ENCODE measurements at places on chromosomes 7 and 10.

- DNase-seq: no peak
These were observed 72.3 kb downstream of the PRR15 start for GRCh38 chr7:29636009-29636351.

DNA sequence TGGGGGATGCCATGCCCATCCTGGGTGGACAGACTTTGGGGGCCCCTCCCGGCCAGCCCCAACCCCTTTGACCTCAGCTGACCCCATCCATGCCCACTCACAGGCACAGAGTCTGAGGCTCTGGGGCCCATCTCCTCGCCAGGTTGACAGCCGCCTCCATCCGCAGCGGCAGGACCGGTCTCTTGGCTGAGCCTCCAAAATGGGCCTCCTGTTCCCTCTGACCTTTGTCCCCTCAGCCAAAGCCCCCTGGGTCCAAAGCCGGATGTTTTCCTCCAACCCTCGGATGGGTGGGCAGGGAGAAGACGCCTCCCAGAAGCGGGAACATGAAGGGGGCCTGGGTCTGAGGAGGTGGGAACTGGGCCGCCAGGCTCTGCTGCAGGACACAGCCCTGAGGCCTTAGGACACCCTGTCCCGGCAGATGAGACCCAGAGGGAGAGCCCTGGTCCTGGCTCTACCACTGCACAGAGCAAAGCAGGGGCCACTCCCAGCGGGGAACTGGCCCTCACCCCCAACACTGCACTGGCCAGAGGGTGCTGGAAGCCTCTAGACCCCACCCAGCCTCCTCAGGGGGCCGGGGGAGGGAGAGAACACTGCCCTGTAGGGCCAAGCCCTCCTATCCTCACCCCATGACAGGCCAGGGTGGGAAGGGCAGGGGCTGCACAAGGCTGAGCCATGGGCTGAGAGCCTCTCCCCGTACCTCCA lies 12.6 kb downstream of the PDGFA start:
- no peak for DNase-seq

DNA sequence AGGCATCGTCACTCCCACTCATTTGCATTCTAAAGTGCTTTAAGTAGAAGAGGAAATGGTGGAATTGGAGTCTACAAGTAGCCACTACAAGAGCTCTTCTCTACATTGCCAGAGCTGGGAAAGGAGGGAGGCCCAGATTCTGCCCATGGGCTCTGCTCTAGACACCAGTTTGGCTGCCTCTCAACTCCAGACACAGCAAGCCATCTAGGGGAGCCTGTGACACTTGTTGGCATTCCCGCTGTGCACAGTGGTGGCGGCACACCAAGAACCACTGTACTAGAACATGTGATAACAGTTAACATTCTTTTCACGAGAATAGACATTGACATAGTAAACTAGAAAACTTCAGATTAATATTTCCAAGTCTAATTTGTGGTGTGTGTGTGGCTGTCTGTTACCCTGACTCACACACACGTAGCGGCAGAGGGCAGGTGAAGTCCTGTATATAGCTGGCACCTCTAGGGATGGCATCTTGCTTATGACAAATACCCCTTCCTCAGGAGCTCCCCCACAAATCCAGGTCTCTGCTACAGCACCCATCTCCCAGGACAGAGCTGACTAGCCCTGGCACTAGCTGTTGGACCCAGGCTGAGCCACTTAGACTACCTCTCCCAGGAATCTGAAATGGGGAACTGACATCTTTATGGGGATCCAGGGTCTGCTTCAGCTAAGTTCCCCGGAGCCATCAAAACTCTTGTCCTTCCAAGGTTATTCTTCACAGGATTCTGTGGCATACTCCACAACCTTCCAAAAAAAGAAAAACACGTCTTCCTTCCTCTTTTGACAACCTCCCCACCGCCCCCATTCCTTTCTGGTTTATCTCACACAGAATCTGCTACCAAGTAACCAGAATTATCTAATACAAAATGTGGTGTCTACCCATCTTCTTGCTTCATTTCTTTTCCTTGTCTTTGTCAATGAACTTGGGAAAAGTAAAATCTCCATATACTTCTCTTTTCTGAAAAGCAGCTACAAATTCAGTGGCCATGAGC lies 54.7 kb upstream of the MRLN start:
- no peak for DNase-seq

GRCh38 chr10:70380350-70381135 lies 1.9 kb downstream of the LRRC20 start:
- DNase-seq: no peak

DNA sequence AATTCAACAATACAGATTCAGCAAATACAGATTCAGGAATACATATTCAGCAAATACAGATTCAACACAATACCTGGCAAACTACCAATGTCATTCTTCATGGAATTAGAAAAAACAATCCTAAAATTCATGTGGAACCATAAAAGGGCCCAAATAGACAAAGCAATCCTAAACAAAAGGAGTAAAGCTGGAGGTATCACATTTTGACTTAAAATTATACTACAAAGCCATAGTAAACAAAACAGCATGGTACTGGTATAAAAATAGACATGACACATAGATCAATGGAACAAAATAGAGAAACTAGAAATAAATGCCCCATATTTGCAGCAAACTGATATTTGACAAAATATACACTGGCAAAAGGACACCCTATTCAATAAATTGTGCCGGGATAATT lies 3.4 kb upstream of the NT5C3A start:
- no peak for DNase-seq

- no peak for DNase-seq
These were observed 2.8 kb upstream of the KLF6 start for GRCh38 chr10:3787816-3788215.

DNA sequence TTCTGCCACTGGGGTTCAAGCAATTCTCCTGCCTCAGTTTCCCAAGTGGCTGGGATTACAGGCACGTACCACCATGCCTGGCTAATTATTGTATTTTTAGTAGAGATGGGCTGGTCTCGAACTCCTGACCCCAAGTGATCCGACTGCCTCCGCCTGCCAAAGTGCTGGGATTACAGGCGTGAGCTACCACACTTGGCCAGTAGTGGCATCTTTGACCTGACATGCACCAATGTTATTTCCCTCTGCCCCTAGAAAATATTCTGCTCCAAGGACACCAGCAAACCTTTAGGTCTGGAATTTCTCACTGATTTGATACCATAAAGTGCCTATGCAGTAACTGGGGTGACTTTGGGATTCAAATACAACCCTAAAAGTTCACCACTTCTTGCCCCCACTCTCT lies 179.4 kb downstream of the ARID5B start:
- no peak for DNase-seq

GRCh38 chr10:21336476-21337170 lies 188.9 kb downstream of the SKIDA1 start:
- DNase-seq: no peak

GRCh38 chr10:110160081-110160480 lies 47.3 kb upstream of the MXI1 start:
- no peak for DNase-seq

Data from GM10248 (cell line).